ENCODE measurements at places on chromosomes 3 and 15.

DNA sequence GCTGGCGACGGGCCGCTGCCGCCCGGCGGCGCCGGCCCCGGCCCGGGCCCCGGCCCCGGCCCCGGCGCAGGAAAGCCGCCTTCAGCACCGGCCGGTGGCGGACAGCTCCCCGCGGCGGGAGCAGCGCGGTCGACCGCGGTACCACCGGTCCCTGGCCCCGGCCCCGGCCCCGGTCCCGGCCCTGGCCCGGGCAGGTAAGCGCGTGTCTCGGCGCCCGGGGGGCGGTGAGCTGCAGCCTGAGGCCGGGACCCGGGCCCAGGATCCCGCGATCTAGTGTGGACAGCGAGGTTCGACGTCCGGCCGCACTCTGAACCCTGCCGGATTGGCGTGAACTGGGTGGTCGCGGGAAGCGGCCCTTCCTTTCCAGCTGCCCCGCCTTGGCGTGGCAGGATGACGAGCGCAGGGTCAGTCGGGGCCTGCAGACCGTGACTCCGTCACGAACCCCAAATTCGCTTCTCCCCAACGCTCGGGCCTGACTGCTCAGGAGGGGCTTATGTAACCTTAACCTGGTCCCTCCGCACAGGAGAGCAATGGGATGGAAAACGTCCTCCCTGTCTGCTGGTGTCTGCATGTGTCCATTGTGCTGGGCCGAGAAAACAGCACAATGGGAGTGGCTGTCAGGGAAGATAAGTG lies 472 bp downstream of the BSN start:
- no peak for DNase-seq

DNA sequence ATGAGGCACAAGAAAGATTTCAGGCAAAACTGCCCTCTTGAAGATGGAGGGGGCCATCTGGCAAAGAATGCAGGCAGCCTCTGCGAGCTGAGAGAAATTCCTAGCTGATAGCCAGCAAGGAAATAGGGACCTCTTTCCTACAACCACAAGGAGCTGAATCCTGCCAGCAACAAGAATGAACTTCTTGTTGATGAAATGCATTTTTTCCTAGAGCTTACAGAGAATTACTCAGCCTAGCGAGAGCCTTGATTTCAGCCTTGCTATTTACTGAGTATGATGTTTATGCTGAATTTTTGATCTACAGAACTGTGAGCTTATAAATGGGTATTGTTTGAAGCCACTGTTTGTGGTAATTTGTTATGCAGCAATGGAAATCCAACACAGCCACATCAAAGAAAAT lies 148.5 kb upstream of the NAALADL2 start:
- no peak for DNase-seq

GRCh38 chr3:64184621-64185020 lies 40.6 kb downstream of the PRICKLE2 start:
- DNase-seq, result no peak

DNA sequence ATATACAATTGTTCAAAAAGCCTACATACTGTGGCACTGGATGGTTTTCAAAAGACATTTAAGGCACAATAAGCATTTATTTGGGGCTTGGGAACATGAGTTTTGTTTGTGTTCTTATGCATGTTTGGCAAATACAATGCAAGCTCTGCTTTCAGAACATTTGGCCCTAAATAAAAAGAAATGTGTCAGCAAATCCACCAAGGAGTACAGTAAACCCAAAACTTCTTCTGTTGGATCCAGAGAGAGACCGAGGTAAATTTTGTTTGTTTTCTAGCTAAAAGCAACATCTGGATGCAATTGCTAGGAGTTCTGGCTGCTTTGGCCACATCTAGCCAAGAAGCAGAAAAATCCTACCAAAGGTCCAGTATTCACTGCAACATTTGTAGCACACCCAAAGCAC lies 168.8 kb downstream of the DCLK3 start:
- no peak for DNase-seq

DNA sequence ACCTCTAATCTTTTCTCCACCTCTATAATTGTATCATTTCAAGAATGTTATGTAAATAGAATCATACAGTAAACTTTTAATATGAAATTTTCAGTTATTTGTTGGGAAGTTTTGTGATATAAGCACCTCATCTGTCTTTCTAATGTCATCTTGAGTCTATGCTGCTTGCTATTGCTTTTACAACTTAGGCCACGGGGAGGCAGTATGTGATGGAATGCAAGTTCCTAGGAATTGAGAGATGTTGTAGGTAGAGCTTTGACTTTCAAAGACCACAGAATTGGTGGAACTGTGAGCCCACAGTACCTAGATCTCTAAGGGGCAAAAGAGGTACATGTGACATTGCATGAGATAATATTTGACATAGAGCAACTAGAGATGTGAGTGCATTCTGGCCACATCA lies 328.3 kb downstream of the MFSD1 start:
- no peak for DNase-seq

DNA sequence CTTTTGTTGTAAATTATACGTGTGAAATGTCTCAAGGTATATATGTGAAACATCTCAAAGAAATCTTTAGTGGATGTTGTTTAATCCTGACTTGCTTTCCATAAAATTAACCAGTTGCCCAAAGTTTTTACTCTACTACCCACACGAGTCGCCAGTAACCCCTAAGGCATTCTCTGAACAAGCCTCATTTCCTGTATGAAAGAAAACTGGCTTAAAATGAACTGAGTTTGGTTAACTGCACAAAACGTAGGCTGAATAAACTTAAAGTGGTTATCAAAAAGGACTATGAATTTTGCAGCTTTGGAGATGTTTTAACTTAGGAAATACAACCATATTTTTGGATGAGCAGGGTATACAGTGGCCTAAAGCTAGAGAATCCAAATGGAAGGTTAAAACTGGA lies 2.7 kb upstream of the APPL1 start:
- DNase-seq, result no peak

DNA sequence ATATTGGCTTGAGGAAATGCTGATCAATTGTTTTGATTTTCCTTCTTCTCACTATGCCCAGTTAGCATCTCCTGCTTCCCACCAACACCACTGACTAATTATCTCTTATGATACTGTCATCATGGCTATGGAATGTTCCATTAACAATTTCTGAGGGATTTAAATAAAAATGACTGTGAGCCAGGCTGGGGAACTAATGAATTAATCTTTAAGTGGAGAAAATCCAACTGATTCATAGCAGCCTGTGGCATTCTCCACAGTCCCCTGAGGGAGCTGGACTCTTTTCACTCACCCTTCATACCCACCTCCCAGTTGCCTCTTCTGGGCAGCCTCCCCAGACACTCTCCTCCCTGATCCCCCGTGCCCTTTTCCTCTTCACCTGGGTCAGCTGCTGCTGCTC lies 353.6 kb downstream of the CLSTN2 start:
- DNase-seq, result no peak

DNA sequence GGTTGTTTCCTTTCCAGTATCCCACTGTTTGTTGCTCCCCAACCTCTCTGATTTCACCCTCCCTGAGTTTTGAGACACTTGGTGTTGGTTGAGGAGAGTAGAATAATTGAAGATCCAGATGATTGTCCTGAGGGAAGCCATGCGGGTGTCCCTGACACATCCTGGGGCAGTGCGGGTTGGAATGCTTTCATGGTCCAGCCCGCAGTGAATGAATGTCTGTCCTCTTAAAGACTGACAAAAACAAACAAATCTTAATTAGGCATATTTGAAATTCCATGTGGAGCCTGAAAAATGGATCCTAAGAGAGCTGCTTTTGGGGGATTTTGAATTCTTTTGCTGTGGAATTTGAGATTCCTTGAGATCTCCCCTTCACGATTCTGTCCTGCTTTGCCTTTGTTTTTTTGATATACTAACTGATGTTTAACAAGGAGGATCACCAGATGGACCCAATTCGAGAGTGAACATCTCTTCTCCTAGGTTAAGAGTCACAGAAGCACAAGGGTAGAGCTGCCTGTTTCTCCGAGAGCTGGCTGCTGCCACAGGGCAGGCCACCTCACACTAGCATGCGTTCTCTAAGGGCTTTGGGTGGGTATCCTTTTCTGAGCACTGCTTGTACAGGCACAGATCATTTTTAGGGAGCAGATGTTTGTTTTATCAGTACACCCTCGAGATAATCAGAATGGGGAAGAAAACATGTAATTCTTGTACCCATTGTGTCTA lies 47.4 kb downstream of the GPR171 start:
- no peak for DNase-seq

DNA sequence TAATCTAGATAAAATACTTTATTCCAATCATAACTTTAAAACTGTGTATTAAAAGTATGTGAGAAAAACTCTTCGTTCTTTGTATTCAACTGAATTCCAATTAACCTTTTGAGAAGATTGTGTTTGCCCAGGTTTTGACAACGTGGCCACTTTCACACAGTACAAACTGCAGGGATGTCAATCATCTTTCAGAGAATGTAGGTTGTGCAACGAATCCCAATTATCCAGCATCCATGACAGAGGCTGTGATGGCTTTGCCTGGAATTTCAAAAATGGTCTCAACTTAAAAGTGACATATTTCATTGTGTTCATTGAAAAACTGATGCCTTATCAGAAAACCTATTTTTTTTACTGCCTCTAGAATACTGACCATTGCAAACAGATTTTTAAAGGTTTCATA lies 615.1 kb upstream of the KCNMB2 start:
- DNase-seq, result no peak

DNA sequence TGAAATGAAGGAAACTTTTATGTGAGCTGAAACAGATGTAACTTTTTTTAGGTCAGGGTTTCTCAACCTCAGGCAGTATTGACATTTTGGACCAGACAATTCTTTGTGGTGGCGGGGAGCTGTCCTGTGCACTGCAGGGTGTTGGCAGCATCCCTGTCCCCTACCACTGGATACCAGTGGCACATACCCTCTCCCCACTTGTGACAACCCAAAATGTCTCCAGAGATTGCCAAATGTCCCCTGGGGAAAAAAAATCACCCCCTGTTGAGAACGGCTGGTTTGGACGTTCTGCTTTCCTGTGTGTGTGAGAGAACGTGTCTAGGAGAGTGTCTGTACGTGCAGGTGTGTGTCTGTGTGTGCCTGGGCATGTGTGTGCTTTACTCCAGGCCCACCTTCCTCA lies 30.7 kb upstream of the GRIP2 start:
- DNase-seq, result no peak

DNA sequence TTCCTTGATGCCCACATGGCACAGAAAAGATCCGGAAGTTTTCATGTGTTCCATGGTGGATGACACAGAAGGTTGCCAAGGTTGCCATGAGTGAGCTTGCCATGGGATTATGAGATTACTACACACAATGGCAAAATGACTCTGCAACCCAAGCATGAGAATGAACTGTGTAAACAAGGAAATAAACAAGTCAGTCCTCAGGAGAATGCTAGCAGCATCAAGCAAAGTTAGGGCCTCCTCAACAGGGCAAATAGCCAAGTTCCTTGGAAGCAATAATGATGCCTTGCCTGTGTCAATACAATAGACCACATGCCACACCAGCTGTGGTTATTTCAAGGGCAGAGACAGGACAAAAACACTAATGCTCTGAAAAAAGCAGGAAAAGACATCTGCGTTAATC lies 41.8 kb downstream of the AQR start:
- no peak for DNase-seq

DNA sequence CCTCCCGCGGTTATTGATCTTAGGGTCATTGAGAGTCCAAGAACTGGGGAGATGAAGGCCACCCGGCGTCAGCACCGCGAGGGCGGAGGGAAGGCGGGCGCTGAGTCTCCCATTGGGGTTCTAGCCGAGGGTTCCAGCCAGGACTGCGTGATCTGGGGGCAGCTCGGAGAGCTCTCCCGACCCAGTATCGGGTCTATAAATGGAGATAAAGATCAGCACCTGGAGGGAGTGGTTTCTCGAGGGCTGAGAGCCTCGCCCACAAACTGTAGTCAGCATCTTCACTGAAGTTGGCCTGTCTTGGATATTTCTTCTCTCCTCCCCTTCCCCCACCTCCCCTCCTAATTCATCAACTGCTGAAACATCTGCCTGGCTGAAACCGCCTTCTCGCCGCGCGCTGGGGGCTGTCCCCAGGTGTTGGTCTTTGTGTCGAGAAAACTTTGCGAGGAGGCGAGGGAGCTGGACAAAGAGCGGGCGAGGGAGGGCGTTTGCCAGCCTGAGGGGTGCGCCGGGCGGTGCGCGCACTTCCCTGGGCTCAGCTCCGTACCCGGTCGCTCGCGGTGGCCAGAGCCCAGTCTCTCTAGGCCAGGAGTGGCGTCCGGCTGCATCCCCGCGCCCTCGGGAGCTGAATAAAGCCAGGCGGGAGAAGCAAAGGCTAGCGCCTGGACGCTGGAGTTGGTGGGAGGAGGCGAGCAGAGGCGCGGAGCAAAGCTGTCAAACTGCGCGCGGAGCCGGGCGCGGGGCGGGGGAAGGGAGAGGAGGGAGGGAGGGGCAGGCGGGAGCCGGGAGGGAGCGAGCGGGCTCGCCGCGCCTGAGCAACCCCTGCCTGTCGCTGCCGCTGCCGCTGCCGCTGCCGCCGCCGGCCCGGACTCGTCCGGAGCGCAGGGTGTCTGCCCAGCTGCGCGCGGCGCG lies at the start of gene ST8SIA2:
ST8SIA2 (plus strand) TSS at position 811 of the 909 bp plus-strand sequence. CDS start 184 bp downstream, outside the sequence.
- DNase-seq, result no peak

GRCh38 chr3:59538753-59539432 lies 489.1 kb upstream of the CFAP20DC start:
- DNase-seq, result no peak

- DNase-seq, result no peak
Measured at GRCh38 chr15:100705065-100705464, 102.7 kb downstream of the ASB7 start.

GRCh38 chr3:157148196-157148889 lies 11.6 kb downstream of the CCNL1 start:
- no peak for DNase-seq

DNA sequence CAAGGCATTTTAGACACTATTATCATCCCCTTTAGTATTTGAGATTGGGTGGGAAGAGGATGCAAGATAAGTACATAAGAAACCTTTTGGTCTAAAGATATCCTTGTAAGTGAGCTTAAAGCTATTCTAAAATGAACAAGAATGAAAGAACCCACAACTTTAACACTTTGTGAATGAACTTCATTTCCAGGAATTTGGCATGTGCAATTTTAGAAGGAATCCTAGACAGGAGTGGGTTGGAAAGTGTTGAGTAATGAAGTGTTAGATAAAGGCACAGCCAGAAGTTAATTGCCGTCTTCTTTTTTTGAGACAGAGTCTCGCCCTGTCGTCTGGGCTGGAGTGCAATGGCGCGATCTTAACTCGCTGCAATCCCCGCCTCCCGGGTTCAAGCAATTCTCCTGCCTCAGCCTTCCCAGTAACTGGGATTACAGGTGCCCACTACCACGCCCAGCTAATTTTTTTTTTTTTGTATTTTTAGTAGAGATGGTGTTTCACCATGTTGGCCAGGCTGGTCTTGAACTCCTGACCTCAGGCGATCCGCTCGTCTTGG lies 13.2 kb upstream of the TEX9 start:
- DNase-seq, result no peak

- DNase-seq, result no peak
Measured at GRCh38 chr3:155412904-155413303, 119.4 kb upstream of the STRIT1 start.

Data from stimulated activated CD8-positive, alpha-beta memory T cell treated with anti-CD3 and anti-CD28 coated beads, Interleukin-4, amount 100 ng/mL, for 1 hour (primary cell).